ENCODE measurements at places on chromosomes 6 and 20.

DNA sequence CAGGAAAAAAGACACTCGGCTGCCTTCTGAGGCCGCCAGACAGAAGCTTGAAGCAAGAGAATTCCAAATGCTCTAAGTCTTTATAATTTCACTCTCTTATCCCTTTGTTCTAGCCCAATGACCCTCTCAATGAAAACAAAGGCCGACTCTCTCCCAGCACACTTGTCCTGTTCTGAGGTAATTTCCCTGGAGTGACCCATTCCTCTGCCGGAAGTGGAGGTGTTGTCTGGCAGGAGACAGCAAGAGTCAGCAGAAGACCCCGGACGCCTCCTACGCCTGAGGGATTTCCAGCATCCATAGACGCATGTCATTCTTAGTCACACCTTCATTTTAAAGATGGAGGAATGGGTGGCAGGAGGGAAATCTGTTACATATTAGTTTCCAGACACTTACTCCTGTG lies 110.3 kb downstream of the SOD2 start:
- DNase-seq, result no peak

DNA sequence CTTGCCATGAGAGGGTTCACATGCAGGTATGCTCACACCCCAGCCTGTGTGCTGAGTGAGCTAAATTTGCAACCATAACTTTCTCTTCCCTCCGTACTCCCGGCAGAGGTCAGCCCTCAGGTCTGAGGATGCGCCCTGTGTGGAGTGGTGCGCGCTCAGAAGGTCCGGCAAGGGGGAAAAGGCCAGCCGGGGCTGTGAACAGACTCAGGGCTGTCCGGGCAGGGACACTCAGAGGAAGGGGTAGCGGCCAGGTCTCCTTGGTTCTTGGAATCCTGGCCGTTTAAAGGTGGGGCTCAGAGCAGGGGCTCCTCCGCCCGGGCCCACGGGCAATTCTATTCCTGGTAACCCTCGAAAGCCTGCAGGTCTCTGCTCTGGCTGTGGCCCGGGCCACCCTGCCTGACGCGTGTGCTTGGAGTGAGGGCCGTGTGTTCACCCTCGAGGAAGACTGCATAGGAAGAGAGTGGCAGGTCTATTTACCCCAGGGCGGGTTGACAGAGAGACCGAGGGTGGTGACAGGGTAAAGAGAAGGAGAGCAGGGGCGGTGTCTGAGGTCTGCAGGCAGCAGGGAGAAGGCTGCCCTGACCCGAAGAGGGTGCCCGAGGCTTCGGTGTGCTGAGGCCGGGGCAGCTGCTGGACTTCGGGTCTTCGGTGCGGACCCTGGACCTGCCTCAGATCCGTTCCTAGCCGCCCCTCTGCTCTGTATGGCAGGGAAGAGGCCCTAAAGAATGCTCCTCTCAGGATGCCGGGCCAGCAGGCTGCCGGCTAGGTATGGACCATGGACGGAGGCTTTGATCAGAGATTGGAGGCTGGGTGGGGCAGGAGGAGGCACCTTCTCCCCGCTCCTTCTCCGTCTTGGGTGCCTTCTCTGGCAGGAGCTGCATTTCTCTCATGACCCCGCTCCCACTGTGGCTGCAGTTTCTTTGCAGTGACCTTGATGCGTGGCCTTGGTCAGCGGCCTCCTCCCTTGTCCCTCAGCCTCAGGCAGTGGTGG lies 131.1 kb upstream of the ARMC2 start:
- DNase-seq, result no peak

DNA sequence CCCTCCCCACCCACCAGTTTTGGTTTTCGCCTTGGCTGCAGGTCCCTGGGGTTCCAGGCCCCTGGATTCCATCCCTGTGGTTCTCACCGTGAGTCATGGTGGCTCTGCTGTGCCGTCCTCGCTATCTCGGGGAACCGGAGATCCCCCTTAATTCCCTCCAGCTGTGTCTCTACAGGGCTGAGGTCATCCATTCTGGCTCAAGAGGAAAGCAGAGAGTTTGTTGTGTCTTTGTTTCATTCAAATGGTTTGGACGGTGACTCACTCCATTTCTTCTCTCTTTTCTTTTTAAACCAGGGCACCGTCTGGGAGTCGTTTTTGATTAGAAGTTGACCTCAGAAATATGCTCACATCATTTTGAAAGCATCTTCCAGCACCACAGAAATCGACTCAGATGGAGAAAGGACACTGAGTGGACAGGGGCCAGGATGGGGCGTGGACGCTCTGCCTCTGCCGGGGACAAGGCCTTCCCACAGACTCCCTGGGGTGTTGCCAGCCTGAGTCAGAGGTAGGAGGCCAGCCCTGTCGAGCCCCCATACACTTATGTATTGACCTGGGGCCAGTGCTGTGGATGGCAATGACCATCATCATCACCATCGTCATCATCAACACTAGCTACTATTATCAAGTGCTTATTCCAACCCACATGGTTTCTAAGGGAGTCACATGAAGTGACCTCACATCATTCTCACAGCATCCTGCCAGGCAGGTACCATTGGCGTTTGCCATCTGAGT lies 176.2 kb downstream of the NFATC2 start:
- DNase-seq, result no peak

DNA sequence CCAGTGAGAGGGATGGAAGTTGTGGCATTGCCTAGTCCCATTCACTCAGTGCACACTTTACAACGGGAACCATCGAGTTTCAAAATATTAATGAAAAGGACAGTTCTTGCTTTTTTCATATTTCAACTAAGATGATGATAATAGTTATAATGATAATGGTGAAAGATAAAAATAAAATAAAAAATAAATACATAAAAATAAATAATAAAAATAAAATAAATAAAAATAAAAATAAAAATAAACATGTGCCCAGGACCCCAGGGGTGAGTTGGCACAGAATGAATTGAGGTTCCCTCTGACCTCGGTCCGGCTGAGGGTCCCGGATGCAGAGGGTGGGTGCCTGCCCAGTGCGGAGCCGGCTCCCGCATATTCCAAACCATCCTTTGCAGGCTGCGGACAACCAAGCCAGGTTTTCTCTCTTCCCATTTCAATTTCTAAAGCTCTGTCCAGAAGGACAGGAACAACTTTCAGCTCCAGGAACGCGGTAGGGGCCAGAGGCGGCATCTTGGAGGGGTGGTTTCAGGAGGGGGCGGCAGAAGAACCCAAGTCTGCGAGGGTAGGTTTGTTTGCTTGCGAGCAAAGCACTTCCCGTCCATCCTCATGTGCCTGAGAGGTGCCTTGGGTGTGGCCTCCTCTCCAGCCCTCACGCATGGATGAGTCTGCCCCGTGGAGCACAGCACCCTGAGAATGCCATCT lies 236.8 kb downstream of the DLL1 start:
- DNase-seq, result no peak

DNA sequence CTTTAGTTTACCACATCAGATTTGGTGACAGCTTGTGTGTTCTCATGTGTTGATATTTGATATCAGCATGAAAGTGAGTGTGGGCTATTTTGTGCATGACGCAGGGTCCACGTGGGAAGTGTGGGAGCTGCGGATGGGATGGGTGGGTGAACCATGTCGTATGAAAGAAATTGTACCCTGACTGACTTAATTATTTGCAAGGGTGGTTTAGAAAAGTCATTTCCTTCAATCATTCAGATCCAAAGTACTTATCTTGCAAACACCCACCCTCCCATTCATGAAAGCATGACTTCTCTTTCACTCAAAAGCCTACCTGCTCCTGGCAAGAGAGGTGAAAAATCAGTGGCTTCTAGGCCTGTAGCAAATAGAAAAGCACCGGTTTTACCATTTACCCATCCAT lies 91.8 kb upstream of the BACH2 start:
- DNase-seq, result no peak

DNA sequence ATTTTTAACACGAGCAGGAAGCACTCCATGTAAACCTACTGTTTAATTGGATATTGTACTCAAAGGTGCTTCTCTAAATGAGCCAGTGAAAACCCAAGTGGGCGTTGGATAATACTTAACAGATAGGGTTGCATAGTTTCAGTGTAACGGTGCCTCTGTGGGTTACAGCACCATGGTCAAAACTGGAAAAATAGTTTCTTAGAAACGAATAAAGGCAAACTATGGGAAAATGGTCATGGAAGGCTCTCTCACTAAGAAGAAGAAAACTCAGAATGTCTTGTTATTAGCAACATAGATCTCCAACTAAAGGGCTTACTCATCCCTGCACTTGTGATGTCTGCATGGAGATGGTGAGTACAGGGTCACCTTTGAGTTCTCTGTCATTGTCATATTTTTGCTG lies 59.1 kb upstream of the NEDD9 start:
- no peak for DNase-seq

Measured in NCI-H1436 treated with DMSO at 0.1 percent for 48 hours (cell line).